Upper lobe of left lung (tissue), 6 donors: ENCODE measurements at places on chromosomes 1 and 21. TPM values are rescaled to one million over a fixed set of nuclear protein-coding genes. Genes with fewer than 3 reads are reported as not detected.

DNAJC6 gene
- 4.2 TPM for total RNA-seq

SRP9 gene
- total RNA-seq, result 138 TPM

TMPRSS3 gene
- total RNA-seq, result 4.7 TPM

C4BPA gene
- 618 TPM for total RNA-seq

CD101 gene
- 43.1 TPM for total RNA-seq

RIMKLA gene
- 8.1 TPM for total RNA-seq

TRPM2 gene
- 13.8 TPM for total RNA-seq

CFHR2 gene
- total RNA-seq, result 0.40 TPM

MMEL1 gene
- 5.5 TPM for total RNA-seq

C1orf115 gene
- 29.2 TPM for total RNA-seq

DNA sequence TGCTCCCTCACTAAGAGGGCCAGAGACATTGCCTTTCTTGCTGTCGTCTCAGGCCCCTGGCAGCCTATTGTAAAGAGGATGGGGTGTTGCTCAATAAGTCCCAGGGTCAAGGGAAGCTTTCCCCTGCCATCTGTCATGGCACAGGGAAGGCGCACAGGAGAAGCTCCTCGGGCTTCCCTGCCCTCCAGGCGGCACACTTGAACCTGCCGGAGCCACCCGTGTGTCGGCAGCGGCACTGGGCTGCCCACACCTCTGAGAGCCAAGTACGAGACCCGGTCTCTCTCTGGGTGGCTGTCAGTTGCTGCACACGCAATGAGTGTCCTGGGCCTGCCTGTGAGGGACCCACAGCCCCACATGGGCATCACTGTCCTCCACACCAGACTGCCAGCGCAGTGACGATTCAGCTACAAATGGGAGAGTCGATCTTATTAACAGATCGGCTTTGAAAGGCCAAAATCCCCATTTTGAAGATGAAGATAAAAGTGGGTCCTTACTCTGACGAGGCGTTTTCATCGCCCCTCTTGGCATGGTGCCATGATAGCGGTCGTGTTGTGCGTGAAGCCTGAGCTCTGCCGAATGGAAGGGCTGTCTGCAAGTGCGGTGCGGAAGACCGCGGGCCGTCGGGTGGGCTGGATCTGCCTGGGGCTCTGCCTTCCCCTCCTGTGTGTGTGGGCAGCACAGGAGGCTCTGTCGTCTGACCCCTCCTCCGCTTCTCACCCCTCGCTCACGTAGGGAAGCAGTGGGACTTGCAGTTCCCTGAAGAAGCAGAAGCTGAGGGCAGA lies 29.2 kb upstream of the PDXK start:
- peak; percentile 72 for DNase-seq

DNA sequence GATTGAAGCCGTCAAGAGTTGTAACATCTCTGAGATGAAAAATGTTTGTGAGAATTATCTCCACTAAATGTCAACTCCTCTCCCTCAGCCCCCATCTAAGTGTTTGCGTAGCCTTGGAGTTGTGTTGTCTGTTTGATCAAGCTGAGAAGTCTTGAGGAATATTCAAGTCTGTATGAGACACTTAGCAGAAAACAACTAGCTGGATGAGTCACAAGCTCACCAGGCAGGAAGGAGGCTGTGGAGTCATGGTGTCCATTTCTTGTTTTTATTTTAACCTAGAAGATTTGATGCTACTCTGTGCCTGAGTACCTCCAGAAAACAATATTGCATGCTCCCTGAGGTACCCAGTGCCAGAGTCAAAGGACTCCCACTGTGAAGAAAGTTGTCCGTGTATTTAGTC lies 211.6 kb upstream of the PLXNA2 start:
- no peak for DNase-seq

GRCh38 chr1:204658295-204658694 lies 27.2 kb downstream of the LRRN2 start:
- no peak for DNase-seq

- no peak for DNase-seq
These were observed 739.0 kb upstream of the NCAM2 start for GRCh38 chr21:20259031-20259867.

DNA sequence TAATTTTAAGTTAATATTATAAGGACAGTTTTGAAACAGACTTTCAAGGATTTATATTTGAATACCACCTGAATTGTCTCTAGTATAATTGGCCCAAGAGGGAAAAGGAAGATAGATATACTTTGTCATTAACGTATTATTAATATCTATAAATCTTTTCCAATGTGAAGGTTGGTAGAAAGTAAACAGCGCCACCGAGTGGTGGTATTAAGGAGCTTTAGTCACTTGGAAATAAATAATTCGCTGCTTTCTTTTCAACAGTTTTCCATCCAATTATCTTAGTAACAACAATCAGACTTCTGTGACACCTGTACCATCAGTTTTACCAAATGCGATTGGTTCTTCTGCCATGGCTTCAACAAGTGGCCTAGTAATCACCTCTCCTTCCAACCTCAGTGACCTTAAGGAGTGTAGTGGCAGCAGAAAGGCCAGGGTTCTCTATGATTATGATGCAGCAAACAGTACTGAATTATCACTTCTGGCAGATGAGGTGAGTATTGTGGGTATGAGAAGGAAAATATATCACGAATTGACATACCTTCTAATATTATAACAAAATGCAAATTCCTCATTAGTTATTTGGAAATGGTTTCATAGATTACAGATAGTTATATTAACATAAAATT lies 37.7 kb downstream of the SH3GLB1 start:
- peak; percentile 37 for DNase-seq

GRCh38 chr1:9809100-9809510 lies 14.7 kb downstream of the CLSTN1 start:
- no peak for DNase-seq

GRCh38 chr1:208164609-208165008 lies 79.6 kb downstream of the PLXNA2 start:
- DNase-seq, result no peak

DNA sequence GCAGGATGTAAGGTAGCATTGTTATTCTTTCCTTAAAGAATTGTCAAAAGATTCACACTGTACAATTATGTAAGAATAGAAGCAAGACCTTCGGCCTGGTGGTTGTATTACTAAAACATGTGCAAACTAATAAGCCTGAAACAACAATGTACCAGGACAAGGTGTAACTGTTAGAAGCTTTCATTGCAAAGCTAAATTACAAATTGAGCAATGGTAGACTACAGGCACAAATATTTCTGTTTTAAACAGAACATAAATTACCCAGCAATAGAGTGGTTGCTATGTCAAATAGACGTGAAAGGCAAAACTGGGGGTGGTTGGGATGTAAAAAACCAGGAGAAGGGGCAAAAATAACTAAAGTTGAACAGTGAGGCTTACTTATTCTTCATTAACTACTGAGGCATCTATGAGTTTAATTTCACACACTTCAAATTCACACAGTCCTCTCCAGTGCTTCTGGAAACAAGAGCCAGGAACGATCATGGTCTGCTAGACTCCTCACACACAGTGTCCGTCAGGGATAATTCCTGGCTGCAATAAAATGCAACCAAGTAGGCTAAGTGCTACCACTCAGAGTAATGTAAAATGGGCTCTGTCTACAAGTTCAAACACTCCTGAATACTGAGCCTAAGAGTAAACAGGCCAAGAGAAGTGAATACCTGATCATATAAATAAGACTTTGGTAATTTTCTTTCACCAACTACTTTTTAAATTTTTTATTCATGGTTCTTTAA lies 39.3 kb upstream of the C1orf198 start:
- no peak for DNase-seq

- DNase-seq, result no peak
These were observed 249.6 kb downstream of the PTPRC start for GRCh38 chr1:198888379-198888943.
